ENCODE measurements at places on chromosomes 3 and 15. TPM values are rescaled to one million over a fixed set of nuclear protein-coding genes. Genes with fewer than 3 reads are reported as not detected.

CKMT1A gene
- total RNA-seq: not detected

DNAH1 gene
- total RNA-seq: 50.7 TPM

RBPMS2 gene
- not detected for total RNA-seq

SQOR gene
- 14.0 TPM for total RNA-seq

TAGLN3 gene
- total RNA-seq: not detected

TMEM108 gene
- not detected for total RNA-seq

ADCY5 gene
- not detected for total RNA-seq

HHLA2 gene
- 0.36 TPM for total RNA-seq

WNT5A gene
- total RNA-seq: 0.06 TPM

CNTN4 gene
- total RNA-seq: not detected

AMT gene
- total RNA-seq: 12.7 TPM

PAQR5 gene
- total RNA-seq: not detected

IGSF10 gene
- not detected for total RNA-seq

Data from CD4-positive, alpha-beta T cell (primary cell).